Renal cortical epithelial cell (primary cell): ENCODE measurements at places on chromosomes 3 and 15. TPM values are rescaled to one million over a fixed set of nuclear protein-coding genes. Genes with fewer than 3 reads are reported as not detected.
A peak's percentile ranks its signal among the peaks of the same experiment; 100 is the strongest.

- DNase-seq, result no peak
These were observed 5.7 kb upstream of the CHRNA3 start for GRCh38 chr15:78626381-78626995.

DNA sequence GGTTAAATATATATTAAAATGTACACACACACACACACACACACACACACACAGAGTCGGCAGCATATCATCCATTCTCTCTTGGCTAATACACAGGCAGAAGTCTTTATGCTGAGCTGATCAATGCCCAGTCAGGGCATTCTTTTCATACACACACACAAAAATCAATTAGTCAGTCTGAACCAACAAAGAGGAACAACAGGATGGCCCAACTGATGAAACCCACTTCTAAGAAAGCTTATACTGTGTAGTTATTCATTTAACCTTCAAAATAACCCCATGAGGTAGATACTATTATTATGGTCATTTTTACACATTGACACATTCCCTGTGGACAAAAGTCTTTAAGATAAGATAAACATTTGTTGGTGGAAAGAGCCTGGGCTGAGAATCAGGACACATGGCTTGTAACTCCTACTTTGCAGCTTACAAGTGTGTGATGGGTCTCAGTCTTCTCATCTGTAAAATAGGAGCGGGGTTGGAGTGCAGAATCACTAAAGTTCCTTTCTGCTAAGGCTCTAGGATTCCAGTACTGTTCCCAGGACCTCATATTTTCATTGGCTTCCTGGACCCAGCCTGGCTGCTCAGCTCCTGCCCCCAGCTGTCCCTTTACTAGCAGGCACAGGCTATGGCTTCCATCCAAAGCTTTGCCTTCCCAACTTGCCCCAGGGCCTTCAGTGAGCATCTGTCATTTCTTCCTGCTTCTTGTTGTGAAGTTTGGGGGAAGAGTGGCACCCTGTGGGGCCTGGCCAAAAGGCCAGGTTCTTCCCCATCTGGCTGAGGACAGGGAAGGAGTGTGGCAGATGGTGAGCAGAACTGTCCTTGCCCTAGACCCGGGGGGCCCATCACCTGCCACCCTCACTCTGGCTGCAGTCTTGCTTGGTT lies 27.2 kb upstream of the GLCE start:
- DNase-seq, result peak; percentile 20

GRCh38 chr15:57485869-57486268 lies 105.8 kb upstream of the MYZAP start:
- DNase-seq, result peak; percentile 98

The KATNBL1 gene
- 51.9 and 54.5 TPM in 2 replicates for total RNA-seq

GRCh38 chr3:18401300-18401961 lies 23.7 kb downstream of the SATB1 start:
- DNase-seq, result no peak

The CYP11A1 gene
- total RNA-seq, result 0.20 TPM in 1 of 2 replicates, not detected in the other

The LIPH gene
- 9.6 and 10.9 TPM in 2 replicates for total RNA-seq

GRCh38 chr3:79558943-79559342 lies 208.9 kb downstream of the ROBO1 start:
- no peak for DNase-seq

GRCh38 chr3:184731786-184732537 lies 20.1 kb upstream of the MAGEF1 start:
- no peak for DNase-seq
